Activated B cell treated with CpG ODN at 0.5 μM for 24 hours (primary cell): ENCODE measurements at places on chromosomes 12 and 14. TPM values are rescaled to one million over a fixed set of nuclear protein-coding genes. Genes with fewer than 3 reads are reported as not detected.

- no peaks in the 10 kb centered on the region for H3K4me1 ChIP-seq
- no peak overlapping the region for H3K27ac ChIP-seq
- no peak overlapping the region for H3K4me3 ChIP-seq
Observed at GRCh38 chr14:37587131-37587803, 7.8 kb downstream of the FOXA1 start.

GRCh38 chr14:64324461-64324860, 30.3 kb upstream of the ESR2 start:
- no peaks in the 10 kb centered on the region for H3K4me1 ChIP-seq
- no peaks in the 10 kb centered on the region for H3K36me3 ChIP-seq
- no peak for DNase-seq
- H3K4me3 ChIP-seq, result no peak overlapping the region

GRCh38 chr14:95474941-95475340, 41.5 kb downstream of the SYNE3 start:
- no peaks in the 10 kb centered on the region for H3K27me3 ChIP-seq
- peaks cover 77% of the 10 kb centered on the region for H3K36me3 ChIP-seq
- DNase-seq, result no peak
- no peak overlapping the region for H3K4me3 ChIP-seq
- no peak overlapping the region for H3K27ac ChIP-seq

The SLC25A47 gene
- total RNA-seq, result not detected in 2 replicates

The JPH4 gene
- 1.6 and 2.0 TPM in 2 replicates for total RNA-seq

The EIF2S3B gene
- total RNA-seq, result 0.64 and 0.83 TPM in 2 replicates

The BCL11B gene
- 0.10 and 0.13 TPM in 2 replicates for total RNA-seq

The NR1H4 gene
- total RNA-seq, result not detected in 2 replicates

The ATP23 gene
- total RNA-seq, result 3.0 and 3.9 TPM in 2 replicates
